ENCODE measurements at places on chromosomes 11 and 22. TPM values are rescaled to one million over a fixed set of nuclear protein-coding genes. Genes with fewer than 3 reads are reported as not detected.

- no peak for DNase-seq
Observed at GRCh38 chr11:70443773-70444030, 45.4 kb downstream of the CTTN start.

DNA sequence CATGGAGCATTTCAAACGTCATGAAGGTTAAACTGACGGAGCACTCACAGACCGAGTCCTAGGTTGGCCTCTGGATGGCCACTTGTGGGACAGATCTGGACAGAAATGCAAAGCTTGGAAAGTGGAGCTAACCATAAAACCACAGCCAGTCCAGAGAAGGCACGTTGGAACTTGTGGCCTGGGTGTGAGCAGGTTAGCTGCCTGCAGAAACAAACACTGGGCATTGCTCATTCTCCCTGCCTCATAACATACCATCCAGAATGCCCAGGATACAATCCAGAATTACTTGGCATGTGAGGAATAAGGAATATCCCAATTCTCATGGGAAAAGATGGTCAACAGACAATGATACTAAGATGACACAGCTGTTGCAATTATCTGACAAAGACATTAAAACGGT is 1005.0 kb downstream of the TBC1D22A start:
- DNase-seq, result no peak

GRAMD1B gene
- 11.8 TPM for polyA plus RNA-seq

- DNase-seq, result no peak
Observed at GRCh38 chr22:47608421-47608820, 846.0 kb downstream of the TBC1D22A start.

- no peak for DNase-seq
Observed at GRCh38 chr11:86795949-86796348, 4.4 kb upstream of the PRSS23 start.

GRCh38 chr22:41813726-41814410 is 13.4 kb downstream of the CCDC134 start:
- no peak for DNase-seq

DNA sequence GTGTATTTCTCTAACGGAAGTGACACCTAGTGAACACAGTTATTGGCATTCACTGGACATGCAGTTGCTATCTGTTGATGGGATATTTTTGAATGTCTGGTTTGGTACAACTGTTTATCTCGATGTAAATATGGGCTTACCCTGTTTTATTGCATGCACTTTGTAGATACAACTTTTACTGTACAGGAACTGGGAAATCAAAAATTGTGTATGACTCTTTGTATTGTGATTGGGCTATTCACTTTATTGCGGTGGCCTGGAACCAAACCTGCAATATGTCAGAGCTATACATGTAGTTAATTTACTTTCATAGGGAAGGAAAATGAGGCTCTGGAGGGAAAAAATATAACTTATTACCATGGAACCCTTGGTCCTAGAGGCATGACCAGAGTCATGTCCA is 380.7 kb upstream of the KIRREL3 start:
- no peak for DNase-seq

ANO1 gene
- polyA plus RNA-seq, result 5.5 TPM

DNA sequence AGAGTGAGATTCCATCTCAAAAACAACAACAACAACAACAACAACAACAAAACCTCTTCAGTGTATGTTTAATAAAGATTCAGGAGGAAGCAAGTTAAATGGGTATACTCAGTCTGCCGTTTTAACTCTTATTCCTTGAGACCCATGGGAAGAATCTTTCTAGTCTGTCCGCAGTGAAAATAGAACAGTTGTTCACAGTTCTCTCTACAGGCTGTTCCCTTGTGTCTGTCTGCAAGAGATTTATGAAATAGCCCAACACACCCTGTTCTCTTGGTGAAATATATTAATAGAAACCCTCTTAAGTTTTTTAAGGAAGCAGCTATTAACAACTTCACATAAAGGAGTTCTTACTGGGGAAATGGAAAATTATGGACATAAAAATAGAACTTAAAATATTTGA is 682.2 kb upstream of the RAG2 start:
- no peak for DNase-seq

GRCh38 chr11:133041928-133042882 is 490.1 kb downstream of the OPCML start:
- DNase-seq, result no peak

DNA sequence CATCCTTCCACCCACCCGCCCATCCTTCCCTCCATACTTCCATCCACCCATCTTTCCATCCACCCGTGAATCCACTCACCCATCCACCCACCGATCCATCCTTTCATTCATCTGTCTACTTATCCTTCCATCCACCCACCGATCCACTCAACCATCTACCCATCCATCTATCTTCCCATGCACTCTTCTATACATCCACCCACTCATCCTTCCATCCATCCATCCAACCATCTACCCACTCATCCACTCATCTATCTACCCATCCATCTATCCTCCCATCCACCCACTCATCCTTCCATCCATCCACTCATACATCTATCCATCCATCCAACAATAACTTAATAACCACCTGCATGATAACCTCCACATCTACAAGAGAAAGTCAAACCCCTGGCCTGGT is 47.3 kb downstream of the WNT7B start:
- DNase-seq, result no peak

ST14 gene
- 0.67 TPM for polyA plus RNA-seq

DNA sequence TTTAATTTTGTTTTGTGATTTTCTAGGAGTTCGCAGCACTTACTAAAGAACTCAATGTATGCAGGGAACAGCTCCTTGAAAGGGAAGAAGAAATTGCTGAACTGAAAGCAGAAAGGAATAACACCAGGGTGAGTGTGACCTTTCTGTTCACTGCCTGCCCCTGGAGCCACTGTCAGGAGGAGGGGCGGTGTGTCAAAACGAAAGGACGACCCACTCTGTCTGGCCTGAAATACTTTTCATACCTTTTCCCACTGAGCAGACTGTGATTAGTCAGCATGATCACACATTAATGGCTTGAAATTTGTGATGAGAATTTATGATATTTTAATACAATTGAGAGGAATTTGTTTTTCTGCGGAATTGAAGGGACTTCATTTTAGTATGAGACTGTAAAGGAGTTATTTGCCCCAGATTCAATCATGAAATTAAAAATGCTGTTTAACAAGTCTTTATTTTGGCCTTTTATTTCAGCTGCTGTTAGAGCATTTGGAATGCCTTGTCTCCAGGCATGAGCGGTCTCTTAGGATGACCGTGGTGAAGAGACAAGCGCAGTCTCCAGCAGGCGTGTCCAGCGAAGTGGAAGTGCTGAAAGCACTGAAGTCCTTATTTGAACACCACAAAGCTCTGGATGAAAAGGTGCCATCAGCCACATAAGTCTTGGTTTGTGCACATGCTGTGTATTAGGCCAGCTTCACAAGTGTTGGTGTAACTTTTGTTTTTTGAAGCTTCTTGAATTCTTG is 54.1 kb downstream of the PPFIA1 start:
- DNase-seq, result no peak

DNA sequence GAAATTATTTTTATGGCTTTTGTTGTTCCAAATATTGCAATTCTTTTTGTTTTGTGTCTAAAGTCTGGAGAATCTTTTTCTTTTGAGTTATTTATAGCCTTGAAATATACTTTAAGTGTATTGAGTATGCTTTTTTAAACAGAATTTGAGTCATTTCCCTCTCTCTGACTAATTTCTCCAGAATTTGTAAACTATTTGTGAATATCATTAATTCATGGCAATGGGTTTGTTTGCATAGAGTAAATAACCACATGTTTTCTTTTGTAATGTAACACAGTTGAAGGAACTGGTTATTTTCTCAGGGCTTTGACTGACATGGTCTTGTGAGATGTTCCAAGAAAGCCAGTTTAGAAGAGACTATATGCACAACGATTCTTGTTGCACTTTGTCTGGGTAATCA is 30.9 kb upstream of the MPEG1 start:
- DNase-seq, result no peak

DNA sequence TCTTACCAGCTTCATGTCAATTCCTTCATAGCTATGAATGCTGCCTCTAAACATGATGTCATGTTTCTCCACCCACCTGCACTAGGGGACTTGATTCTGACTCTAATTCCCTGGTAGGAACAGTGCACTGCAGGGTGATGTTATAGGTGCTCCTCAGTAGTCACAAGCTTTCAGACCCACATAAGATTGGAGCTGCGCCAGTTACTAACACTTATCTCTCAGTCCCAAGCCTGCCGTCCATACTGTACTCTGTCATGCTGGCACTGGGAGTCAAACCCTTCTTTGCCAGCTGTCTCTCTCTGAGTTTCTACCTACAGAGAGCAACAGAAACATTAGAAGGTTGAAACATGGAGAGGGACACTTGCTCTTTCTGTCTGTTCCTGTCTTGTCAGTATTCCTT is 5.5 kb downstream of the OR56A1 start:
- no peak for DNase-seq

FAM180B gene
- polyA plus RNA-seq, result 3.0 TPM

PICALM gene
- polyA plus RNA-seq, result 109 TPM

SLC35E4 gene
- 3.1 TPM for polyA plus RNA-seq

GRCh38 chr22:41178425-41178975 is 26.6 kb upstream of the L3MBTL2 start:
- DNase-seq, result no peak

DNA sequence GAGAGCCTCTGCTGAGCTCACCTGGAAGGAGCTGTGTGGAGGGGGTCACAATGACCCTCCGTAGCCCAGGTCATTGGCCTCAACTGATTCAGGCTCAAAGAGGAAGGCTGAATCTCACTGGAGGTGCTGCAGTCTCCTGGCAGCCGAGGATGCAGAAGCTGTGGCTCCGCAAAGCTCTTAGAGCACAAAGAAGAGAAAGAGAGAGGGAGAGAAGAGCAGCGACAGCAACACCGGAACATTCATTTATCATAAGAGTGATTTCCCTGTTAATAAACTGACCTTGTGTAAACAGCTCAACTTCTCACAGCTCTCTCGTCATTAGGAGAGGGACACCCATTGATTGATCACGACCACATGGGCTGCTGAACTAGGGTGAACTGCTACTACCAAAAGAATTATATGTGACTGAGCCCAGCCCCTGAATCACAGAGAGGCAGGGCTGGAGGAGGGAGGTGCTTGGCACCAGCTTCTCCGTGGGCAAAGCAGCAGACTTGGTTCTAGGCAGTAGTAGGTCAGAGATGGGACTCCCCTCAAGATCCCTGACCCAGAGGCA is 281.7 kb downstream of the NXPE2 start:
- DNase-seq, result no peak

- no peak for DNase-seq
Observed at GRCh38 chr11:59259867-59260475, 47.2 kb upstream of the MPEG1 start.
